ENCODE measurements at places on chromosomes 4 and X. TPM values are rescaled to one million over a fixed set of nuclear protein-coding genes. Genes with fewer than 3 reads are reported as not detected.

- no peak for DNase-seq
Observed at GRCh38 chrX:118239178-118239870, 106.6 kb upstream of the WDR44 start.

DNA sequence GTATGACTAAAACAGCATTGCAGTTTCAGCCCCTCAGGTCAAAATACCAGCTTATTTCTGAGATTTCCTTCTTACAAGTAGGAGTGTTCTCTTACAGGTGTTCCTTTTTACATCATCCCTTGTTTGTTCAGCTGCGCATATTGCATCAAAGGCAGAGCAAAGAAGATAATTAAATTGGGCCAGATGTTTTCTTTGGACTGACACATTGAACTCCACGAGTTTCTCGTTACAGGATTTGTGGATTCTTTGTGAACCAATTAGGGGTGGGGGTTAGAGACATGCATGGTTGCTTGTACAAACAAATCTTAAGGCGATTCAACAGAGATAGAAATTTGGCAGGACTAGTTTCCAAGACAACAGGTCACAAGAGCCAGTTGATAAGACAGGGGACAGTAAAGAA lies 95.7 kb downstream of the SPANXN4 start:
- DNase-seq = no peak

DNA sequence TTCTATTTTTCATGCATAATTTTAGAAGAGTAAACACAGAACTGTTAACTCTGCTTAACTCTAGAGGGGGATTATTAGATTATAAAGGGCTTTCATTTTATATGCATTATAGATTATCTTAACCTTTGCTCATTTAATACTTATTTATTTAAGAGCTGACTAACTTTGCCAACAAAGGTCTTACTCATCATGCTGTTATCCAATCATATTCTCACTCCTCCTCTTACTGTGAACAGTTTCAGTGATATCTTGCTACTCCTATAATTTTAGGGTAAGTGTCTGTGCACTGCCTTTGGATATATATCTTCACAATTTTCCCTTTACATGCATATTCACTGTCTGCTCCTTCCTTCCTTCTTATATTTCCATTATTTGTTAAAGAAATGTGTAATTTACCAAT lies 1814.9 kb downstream of the STIM2 start:
- DNase-seq = no peak

DNA sequence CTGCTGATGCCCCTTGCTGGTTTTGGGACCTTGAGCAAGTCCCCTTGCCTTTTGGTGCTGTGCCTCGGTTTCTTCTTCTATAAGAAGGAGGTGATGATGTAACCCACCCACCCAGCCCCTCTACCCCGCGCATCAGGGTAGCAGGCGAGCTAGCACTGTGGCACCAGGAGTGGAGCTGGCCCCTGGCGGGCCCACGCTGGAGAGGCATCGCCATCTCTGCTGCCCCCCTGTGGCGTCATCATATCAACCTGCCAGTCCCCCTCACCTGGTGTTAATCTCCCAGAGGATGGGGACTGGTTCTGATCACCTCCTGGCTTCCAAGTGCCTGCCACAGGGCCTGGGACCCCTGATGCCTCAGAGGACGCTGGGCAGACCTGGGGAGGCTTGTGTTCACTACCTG lies 6.3 kb upstream of the SORCS2 start:
- DNase-seq = peak; percentile 65

SCML2 gene
- 1.5 TPM for total RNA-seq
